ENCODE measurements at places on chromosomes 2 and 18.

GRCh38 chr18:56711708-56712445, 60.7 kb downstream of the WDR7 start:
- no peak for DNase-seq

GRCh38 chr18:8849696-8850095, 144.3 kb downstream of the MTCL1 start:
- no peak for DNase-seq

GRCh38 chr18:12403601-12404506, 3.9 kb upstream of the PRELID3A start:
- DNase-seq, result no peak

DNA sequence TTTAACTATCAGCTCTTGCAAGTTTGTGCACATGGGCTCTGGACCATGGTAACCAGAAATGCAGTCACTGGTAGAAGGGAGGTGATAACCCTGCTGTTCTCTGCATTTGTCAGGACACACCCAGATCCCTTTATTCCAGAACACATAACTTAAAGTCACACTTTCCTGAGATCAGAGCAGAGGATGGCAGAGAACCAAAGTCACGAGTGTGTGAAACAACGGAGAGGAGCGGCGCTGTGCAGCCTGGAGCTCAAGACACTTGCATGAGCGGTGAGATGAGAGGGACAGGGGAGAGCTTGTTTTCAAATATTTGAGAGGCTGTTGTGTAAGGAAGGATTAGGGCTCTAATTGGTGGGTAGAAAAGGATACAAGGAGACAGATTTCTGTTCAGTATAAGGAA, 43.3 kb upstream of the AAK1 start:
- DNase-seq, result no peak

DNA sequence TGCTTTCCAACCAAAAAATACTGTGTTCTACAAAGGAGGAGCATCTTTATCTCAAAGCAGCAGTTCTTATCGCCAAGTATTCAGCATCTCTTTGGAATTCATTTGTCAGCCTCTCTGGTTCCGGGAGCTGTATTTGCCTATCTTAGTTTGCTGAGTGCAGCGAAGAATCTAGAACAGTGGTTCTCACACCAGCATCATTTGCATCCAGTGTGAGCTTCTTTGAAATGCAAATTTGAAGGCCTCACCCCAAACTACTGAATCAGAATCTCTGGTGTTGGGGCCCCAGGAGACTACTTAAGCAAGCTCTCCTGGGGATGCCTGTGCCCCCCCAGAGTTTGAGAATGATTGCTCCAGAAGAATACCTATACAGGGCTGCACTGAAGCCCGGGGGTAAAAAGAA, 1.5 kb upstream of the PTPN2 start:
- no peak for DNase-seq

GRCh38 chr2:219722276-219722879, 94.9 kb downstream of the SLC4A3 start:
- DNase-seq, result no peak

- DNase-seq, result no peak
These were observed 88.4 kb upstream of the SP3 start for GRCh38 chr2:174053355-174054151.

GRCh38 chr2:128319631-128320191, 1.0 kb upstream of the HS6ST1 start:
- peak; percentile 27 for DNase-seq

DNA sequence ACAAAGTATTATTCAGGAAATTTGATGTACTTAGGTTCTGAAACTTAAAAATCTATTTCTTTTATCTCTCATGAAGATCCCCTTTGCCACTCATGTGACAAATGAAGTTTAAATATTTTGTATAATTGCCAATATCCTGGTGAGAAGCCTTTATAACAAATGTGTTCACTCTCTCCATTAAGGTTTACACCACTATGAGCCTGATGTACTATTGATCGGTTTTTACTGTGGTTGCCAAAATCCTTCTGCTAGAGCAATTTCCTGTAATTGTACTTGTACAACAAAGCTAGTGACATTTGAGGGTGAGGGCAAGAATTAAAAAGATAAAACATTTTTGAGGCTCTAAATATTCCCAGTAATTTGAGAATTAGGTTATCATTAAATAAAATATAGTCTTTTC, 222.3 kb upstream of the CDH19 start:
- no peak for DNase-seq

GRCh38 chr2:195498176-195498575, 158.8 kb upstream of the SLC39A10 start:
- no peak for DNase-seq

GRCh38 chr2:113757138-113757657, 756 bp upstream of the SLC35F5 start:
- no peak for DNase-seq

DNA sequence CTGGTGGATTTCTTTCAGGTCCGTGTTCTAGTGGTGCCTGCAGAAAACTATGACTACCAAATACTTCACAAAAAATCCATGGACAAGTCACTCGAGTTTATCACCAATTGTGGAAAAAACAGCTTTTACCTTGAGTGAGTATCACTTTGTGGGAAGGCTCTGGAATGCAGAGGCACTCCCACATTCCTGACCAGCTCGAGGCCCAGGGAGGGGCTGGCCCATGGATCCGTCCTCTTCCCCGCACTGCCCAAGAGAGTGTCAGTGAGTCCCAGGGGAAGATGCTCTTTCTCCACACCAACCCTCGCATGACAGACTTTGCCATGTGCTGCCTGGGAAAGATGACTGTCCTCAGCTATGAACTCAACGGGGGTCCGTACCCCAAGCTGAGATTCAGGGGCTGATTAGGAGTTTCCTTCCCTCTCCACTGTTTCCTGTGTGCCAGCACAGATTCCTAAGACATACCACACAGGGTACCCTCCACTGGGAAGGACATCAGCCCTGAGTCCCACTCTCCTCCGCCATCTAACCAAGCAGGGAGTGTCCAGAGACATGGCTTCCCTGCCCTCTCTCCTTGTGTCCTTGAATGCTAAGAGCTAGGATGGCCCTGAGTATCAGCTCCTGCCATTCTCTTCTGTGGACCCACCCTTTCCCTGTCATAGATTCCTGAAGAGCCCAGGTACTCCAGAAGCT, 155.9 kb downstream of the LAMA3 start:
- no peak for DNase-seq

- DNase-seq, result no peak
These were observed 84.2 kb downstream of the SLC4A10 start for GRCh38 chr2:161708350-161708975.

GRCh38 chr2:133235968-133236367, 332.3 kb downstream of the NCKAP5 start:
- no peak for DNase-seq

GRCh38 chr2:7270011-7270431, 352.8 kb downstream of the RNF144A start:
- no peak for DNase-seq

DNA sequence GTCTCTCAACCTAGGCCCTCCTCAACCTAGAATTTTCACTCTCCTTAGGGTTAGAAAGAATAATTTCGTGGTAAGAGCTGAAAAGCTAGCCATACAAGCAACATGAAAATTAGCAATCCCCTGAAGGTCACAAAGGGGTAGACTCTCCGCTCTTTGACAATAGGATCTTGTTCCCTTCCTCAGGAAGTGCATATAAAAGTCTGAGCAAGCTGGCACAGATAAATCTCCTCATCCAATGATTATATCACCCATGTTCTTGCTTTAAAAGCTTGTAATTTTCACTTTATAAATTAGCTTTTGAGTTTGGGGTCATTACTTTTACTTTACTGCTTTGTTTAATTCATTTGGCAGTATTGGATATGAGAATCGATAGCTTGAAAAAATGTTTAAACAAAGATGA, 852.3 kb upstream of the CRIM1 start:
- no peak for DNase-seq

DNA sequence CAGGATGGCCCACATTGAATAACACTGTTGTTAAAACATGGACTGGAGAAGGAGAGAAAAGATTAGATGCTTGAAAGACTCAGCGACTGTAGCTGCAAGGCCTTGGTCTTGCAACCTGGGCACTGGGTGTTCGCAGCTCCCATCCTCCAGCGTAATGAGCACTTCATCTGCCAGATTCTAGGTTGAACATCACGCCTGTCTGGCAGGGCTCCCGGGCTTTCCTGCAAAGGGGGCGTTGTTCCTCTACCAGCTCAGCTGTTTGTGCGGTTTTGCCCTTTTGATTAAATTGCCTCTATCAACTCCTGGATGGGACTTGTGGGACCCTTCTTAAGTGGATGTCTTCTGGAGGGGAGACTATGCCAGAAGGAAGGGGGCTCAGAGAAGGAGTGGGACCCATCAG, 215.4 kb downstream of the KLHL29 start:
- DNase-seq, result no peak

DNA sequence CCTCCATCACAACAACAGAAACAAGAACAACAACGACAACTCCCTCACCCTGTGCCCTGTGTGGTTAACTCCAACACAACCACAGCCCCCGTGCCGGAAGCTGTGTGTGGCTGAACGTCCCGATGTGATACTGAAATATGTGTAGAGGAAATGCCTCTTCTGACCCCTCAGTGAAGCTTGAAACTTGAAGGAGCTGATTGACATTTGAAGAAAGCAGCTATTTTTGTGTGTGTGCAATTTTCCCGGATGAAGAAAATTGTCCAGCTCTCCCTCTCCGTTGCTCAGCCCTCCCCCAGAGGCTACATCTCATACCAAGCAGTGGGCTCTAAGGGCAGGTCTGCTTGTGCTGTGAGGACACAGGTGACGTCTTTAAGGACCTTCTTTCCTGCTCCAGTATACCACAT, 173.8 kb downstream of the ICOS start:
- peak; percentile 55 for DNase-seq

- DNase-seq, result no peak
These were observed 14.0 kb downstream of the SLC14A2 start for GRCh38 chr18:45628979-45629958.

DNA sequence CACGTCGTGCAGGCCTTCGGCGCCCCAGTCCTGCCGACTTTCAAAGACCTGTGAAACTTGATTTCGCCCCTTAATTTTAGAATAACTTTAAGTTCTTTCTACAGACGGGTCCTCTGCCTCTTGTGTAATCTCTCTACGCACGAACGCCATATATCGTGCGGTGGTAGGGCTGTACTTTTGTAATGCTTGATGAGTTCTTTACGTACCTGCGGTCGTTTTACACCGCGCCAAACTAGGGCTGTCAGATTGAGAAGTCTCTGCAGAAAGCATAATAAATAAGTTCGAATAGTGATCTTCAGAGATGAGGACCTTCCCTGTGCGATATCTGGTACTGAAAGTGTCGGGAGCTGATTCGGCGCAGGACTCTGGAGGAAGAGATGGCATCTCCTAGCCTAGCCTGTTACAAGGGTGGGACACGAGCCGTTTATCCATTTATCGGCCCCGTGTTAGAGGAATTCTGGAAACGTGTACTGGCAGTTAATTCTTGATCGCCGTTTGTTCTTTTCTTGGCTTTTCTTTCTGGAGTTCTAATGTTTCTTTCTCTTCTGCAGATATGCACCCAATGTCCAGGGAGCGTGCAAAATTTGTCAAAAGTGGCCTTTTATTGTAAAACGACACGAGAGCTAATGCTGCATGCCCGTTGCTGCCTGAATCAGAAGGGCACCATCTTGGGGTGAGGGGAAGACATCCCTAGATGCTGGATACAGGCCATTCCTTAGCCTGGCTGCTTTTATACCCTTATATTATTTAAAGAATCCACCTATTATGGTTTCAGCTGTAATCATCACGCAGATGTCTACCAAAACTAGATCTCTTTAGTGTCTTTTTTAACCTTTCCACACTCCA, 781 bp upstream of the SLC5A6 start:
- no peak for DNase-seq

DNA sequence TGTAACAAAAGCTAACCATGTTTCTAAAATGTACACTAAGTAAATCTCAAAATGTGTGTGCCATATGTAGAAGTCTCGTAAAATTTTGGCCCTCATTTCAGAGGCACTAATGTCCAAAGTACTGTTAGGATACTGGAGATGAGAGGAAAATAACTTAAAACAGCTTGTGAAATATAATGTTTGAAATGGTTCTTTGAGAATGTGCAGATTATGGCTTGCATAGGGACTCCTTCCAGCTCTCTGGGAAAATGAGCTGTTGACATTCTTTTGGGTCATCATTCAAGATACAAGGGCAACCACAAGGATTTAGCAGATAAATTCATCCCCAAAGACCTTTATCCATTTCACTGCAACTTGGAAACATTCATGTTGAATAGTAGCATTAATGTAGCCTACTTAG, 38.1 kb upstream of the OTX1 start:
- no peak for DNase-seq

GRCh38 chr2:106197878-106198277, 3.8 kb upstream of the UXS1 start:
- DNase-seq, result no peak

- DNase-seq, result no peak
These were observed 183.5 kb upstream of the OSR1 start for GRCh38 chr2:19541884-19542283.

- no peak for DNase-seq
These were observed 85.0 kb downstream of the MARCHF4 start for GRCh38 chr2:216287251-216287650.

- no peak for DNase-seq
These were observed 59.0 kb upstream of the LDLRAD4 start for GRCh38 chr18:13159579-13159978.

GRCh38 chr2:44130441-44130840, 38.2 kb upstream of the PPM1B start:
- no peak for DNase-seq

GRCh38 chr18:53785811-53786210, 438.7 kb downstream of the MBD2 start:
- no peak for DNase-seq

- no peak for DNase-seq
These were observed 158.2 kb downstream of the TDRD15 start for GRCh38 chr2:21281791-21282514.

- DNase-seq, result no peak
These were observed 287.2 kb downstream of the CYP26B1 start for GRCh38 chr2:71860381-71860926.

GRCh38 chr2:196337208-196337953, 166.0 kb upstream of the STK17B start:
- DNase-seq, result no peak

DNA sequence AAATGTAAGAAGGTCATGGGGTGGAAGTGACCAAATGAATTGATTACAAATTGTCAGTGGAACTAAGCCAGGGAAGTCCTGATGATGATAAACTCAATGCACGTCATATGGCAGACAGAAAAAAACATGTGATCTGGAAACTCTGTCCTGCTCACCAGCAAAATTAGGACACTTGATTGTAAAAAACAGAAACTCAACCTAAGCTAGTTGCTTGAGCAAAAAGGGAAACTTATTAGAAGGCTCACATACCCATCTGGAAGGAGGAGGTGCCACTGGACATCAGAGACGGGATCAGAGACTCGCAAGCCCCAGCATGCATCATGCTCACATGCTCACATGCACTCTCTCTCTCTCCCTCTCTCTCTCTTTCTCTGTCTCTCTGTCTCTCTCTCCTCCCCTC, 96.8 kb downstream of the SP3 start:
- DNase-seq, result no peak

DNA sequence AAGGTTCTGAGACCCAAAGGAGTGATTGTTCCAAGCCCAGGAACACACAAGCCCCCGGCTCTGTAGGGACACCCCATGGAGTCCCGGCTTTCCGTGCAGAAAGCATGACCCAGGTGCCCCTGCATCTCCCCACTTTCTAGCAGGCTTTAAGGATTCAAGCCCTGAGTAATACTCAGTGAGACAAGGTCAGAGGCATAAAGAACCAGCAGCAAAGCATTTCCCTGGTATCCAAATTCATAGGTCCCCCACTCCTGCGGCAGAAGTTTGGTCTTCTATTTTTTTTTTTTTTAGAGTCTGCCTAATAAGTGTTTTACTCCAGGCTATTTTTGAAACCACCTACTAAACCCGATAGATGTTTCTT, 16.3 kb downstream of the TSHZ1 start:
- no peak for DNase-seq

- no peak for DNase-seq
These were observed 51.8 kb downstream of the USP34 start for GRCh38 chr2:61419129-61419528.
